Stimulated activated CD8-positive, alpha-beta memory T cell treated with anti-CD3 and anti-CD28 coated beads, Interleukin-15, amount 100 ng/mL, for 24 hours (primary cell): ENCODE measurements at places on chromosomes 2 and 18.

GRCh38 chr2:106551417-106552130, 64.4 kb downstream of the CD8B2 start:
- DNase-seq, result no peak

- no peak for DNase-seq
These were observed 22.5 kb upstream of the DNAJC27 start for GRCh38 chr2:24994146-24994724.

DNA sequence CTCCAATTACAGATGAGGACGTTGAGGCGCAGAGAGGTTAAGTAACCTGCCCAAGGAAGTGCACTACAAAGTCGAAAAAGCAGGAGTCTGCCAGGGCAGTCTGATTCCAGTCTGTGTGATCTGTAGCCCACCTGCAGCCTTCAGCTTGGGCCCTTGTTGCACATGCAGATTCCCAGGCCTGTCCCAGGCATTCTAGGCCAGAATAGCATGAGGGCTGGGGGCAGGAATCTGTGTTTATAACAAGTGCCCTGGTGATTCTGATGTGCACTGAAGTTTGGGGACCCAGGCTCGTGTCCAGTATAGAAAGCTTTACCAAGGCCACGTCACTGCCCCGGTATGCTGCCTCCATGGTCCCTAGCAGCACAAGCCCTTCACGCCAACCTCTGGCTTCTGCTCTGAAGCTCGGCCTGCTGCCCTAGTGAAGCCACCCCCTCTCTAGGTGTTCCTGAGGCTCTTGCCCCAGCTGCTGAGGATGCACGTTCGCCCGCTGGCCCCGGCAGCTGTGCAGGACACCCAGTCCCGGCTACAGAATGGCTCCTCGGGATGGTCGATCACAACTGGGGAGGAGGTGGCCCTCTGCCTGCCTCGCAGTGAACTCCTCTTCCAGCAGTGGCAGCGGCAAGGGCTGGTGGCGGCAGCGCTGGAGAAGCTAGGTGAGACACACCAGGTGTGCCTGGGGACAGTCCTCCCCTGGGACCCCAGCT, 4.6 kb downstream of the CHRNG start:
- no peak for DNase-seq

DNA sequence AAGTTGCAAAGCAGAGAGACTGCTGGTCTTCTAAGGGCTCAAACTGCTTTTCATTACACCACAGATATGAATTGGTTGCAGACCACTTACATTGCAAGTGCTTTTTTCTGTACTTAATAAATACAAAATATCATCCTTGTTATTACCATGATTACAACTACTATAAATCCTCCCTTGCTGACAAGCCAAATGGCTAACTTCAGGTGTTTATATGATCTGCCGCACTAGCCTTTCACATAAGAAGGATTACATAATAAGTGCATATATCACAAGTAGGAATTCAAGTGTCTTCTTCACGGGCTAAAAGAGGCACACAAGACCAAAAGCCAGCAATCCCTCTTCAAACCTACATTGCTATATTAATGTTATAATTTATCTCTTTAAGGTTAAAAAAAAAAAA, 373.0 kb downstream of the ZEB2 start:
- no peak for DNase-seq

DNA sequence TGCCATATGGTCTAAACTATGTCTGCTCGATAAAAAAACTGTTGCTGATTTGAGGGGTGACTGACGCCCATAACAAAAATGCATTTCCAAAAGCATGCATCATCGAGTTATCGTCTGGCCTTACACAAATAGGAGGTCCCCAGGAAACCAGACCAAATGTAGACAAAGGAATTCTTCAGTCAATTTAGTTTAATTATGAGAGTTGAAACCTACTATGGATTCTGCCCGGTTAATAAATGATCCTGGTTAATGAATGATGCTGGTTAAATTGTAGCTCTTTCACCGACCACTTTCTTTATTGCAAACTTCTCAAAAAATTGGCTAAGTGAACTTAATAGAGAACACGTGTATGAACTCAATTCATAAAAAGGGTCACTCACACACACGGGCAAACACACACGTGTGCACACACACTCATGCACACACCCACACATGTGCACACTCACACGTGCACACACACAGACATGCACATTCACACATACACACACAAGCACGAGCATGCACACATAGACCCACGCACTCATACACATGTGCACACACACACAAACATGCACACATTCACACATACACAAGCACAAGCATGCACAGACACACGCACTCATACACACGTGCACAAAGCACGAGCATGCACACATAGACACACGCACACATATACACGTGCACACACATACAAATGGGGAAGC, 59.0 kb upstream of the SALL3 start:
- DNase-seq, result no peak
